ENCODE measurements at places on chromosomes 2 and 18. TPM values are rescaled to one million over a fixed set of nuclear protein-coding genes. Genes with fewer than 3 reads are reported as not detected.
A peak's percentile ranks its signal among the peaks of the same experiment; 100 is the strongest.

DNA sequence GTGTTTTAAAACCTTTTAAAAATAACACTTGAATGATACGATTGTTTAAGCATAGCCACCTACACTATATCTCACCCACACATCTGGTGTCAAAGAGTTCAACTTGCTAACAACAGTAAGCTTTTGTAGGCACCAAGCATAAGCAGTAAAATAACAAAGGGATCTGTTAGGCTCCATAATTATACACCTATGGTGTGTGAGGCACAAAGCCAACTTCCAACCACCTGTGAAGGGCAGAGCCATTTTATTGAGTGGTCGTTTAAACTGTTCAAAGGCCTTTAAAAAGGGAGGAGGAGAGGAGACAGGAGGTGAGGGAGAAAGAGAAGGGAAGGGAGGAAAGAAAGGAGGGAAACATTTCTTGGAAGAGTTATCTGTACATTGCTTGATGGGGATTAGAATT is 27.9 kb downstream of the NEMP2 start:
- no peaks in the 10 kb centered on the region for H3K36me3 ChIP-seq
- H3K4me1 ChIP-seq = no peaks in the 10 kb centered on the region

DNA sequence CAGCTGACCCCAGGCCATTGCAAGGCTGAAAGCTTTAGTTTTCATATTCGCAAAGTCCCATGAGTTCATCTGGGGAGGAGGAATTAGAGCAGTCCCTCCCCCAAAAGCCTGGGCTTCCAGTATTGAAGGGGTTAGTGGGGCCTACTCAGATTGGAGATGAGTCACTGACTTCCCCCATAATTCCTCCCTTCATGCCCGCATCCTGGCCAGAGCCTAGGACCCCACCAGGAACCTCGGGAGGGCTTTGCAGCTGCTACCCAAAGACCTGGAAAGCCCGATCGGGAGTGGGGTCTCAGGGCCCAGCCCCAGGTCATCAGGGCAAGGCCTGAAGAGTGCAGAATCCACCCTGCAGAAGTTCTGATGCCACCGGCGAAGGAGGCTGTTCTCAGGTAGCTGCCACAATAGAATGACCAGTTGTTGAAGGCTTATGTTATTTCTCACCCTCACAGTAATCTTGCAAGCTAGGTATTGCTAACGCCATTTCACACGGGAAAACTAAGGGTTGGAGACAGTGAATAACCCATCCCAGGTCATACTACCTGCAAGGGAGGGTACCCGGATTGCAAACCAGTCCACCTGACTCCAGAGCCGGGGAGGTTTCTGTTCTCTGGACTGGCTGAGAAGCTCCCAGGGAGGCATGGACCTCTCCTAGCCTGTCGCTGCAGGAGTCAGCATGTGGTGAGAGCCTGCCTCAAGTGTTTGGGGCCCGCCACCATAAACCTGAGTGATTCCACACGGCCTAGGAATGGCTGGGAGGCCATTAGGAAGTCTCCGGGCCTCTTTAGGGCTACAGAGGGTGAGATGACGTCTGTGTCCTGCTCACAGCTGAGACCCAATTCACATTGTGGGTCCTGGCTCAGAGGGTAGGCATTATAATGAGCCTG is 5.8 kb upstream of the ARID5A start:
- no peaks in the 10 kb centered on the region for H3K36me3 ChIP-seq
- DNase-seq = no peak
- H3K27ac ChIP-seq = no peak overlapping the region

- H3K4me1 ChIP-seq = no peaks in the 10 kb centered on the region
- H3K27me3 ChIP-seq = no peaks in the 10 kb centered on the region
- no peak for DNase-seq
- no peak overlapping the region for H3K4me3 ChIP-seq
- H3K36me3 ChIP-seq = no peaks in the 10 kb centered on the region
Measured at GRCh38 chr2:147173189-147173581, 671.6 kb upstream of the ACVR2A start.

LINC00305 gene
- not detected for total RNA-seq

DNA sequence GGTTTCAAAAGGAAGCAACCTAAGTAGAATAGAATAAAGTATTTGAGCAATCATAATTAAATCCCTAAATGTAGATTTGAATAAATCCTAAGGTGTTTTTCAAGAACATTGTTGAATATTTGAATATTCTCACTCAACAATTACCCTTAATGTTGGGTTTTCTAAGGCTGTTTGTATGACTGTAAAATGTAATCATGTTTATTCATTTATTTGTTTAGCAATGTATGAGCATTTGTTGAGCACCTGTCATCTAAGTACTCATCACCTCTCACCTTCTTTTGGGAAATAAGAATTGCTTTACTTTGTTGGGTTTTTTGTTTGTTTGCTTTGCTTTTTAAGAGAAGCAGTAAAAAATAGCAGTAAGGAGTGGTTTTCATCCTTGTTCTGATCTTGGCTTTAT is 66.0 kb downstream of the MAPRE2 start:
- H3K36me3 ChIP-seq = no peaks in the 10 kb centered on the region
- no peaks in the 10 kb centered on the region for H3K27me3 ChIP-seq
- peaks cover 4% of the 10 kb centered on the region for H3K4me1 ChIP-seq
- DNase-seq = no peak
- H3K4me3 ChIP-seq = no peak overlapping the region

LRRC30 gene
- total RNA-seq = not detected

SGO2 gene
- total RNA-seq = 25.1 TPM

DNA sequence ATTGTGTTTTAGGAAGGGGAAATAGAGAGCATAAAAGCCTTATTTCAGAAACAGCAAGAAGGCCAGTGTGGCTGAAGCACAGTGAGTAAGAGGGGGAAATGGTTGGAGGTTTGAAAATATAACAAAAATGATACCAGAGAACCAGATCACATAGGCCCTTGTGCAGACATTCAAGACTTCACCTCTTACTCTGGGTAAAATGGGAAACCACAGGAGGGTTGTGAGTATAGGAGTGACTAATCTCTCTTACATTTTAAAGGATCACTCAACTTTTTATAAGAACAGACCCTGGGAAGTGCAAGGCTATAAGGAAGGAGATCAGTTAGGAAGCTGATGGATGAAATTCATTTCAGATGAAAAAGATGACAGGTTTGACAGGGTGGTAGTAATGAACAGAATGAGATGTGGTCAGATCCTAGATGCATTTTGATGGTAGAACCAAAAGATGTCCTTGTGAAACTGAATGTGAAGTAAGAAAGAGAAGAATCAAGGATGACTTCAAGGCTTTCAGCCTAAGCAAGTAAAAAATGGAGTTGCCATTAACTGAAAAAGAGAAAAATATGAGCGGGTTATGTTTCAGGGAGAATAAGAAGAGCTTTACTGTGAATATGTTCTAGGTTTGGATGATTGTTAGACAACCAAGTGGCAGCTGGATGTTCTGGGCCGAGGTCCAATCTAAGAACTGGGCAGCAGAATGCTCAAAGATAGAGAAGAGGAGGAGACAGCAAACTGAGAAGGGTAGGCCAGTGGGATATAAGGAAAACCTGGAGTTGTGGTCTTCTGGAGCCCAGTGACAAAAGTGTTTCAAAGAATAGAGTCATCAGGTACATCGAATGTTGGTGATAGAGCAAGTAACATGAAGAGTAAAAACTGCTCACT is 65.1 kb downstream of the USP40 start:
- H3K4me1 ChIP-seq = no peaks in the 10 kb centered on the region
- DNase-seq = no peak
- H3K4me3 ChIP-seq = no peak overlapping the region
- no peaks in the 10 kb centered on the region for H3K36me3 ChIP-seq
- H3K27ac ChIP-seq = no peak overlapping the region

NYAP2 gene
- 0.25 TPM for total RNA-seq

DNA sequence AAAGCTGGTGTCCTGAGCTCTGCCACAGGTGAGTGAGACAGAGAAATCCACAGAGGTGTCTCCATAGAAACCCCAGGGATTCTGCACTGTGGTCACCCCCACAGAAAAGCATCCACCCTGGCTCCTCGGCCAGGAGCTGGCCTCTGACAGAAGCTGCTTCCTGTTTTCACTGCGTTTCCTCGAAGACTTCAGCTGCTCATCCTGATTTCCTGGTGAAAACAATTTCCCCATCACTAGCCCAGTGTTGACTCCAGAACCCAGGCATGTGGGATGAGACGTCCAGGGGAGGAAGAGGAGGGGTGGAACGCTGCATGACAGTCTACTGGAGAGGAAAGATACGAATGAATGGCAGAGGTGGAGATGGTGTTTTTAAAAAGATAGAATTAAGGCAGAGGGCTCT is 60.3 kb upstream of the GPR45 start:
- no peaks in the 10 kb centered on the region for H3K27me3 ChIP-seq
- no peak overlapping the region for H3K4me3 ChIP-seq
- DNase-seq = no peak
- H3K36me3 ChIP-seq = no peaks in the 10 kb centered on the region
- no peak overlapping the region for H3K27ac ChIP-seq

- H3K4me1 ChIP-seq = no peaks in the 10 kb centered on the region
- H3K27ac ChIP-seq = no peak overlapping the region
- no peak for DNase-seq
Measured at GRCh38 chr18:62732617-62733016, 17.3 kb downstream of the PHLPP1 start.

SIX3 gene
- 0.19 TPM for total RNA-seq

- H3K36me3 ChIP-seq = no peaks in the 10 kb centered on the region
- no peak for DNase-seq
- peaks cover 1% of the 10 kb centered on the region for H3K4me1 ChIP-seq
- H3K4me3 ChIP-seq = no peak overlapping the region
- no peaks in the 10 kb centered on the region for H3K27me3 ChIP-seq
- H3K27ac ChIP-seq = no peak overlapping the region
Measured at GRCh38 chr2:28155627-28156026, 237.0 kb upstream of the FOSL2 start.

- H3K27ac ChIP-seq = peak overlapping the region; percentile 67
- H3K36me3 ChIP-seq = no peaks in the 10 kb centered on the region
- peak; percentile 58 for DNase-seq
- H3K4me3 ChIP-seq = peak overlapping the region; percentile 7
Measured at GRCh38 chr2:177295484-177295883, 31.0 kb upstream of the NFE2L2 start.

GRCh38 chr2:159410276-159410675 is 123.8 kb upstream of the WDSUB1 start:
- no peak overlapping the region for H3K4me3 ChIP-seq
- no peaks in the 10 kb centered on the region for H3K36me3 ChIP-seq

GRCh38 chr18:79988451-79989194 is at the start of gene TXNL4A:
Gene TXNL4A, minus strand, starts transcription at chr18:79988563. Its CDS starts 171 bp downstream, at chr18:79988392.
- H3K4me1 ChIP-seq = peaks cover 3% of the 10 kb centered on the region
- no peaks in the 10 kb centered on the region for H3K36me3 ChIP-seq
- H3K27ac ChIP-seq = peak within 1 kb of the TSS; percentile 97
- no peaks in the 10 kb centered on the region for H3K27me3 ChIP-seq

GRCh38 chr2:65790676-65790935 is 358.2 kb upstream of the SPRED2 start:
- DNase-seq = no peak
- no peaks in the 10 kb centered on the region for H3K4me1 ChIP-seq
- peak overlapping the region; percentile 31 for H3K4me3 ChIP-seq
- no peaks in the 10 kb centered on the region for H3K36me3 ChIP-seq

CXCR1 gene
- not detected for total RNA-seq

DNA sequence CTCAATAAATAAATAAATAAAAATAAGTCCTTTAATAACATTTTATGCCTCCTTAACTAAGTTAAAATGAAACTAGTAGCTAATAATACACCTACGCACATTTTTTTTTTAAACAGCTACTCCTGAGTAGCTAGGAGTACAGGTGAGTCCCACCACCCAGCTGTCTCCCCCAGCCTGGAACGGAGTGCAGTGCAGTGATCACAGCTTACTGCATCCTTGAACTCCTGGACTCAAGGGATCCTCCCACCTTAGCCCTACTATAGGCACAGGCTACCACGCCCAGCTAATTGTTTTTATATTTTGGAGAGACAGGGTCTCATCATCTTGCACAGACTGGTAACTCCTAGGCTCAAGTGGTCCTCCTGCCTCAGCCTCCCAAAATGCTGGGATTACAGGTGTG is 28.4 kb downstream of the YWHAQ start:
- no peaks in the 10 kb centered on the region for H3K27me3 ChIP-seq
- no peak for DNase-seq
- H3K4me1 ChIP-seq = no peaks in the 10 kb centered on the region
- no peaks in the 10 kb centered on the region for H3K36me3 ChIP-seq
- no peak overlapping the region for H3K4me3 ChIP-seq

BCL11A gene
- 4.1 TPM for total RNA-seq

UGT1A1 gene
- 0.24 TPM for total RNA-seq

DNA sequence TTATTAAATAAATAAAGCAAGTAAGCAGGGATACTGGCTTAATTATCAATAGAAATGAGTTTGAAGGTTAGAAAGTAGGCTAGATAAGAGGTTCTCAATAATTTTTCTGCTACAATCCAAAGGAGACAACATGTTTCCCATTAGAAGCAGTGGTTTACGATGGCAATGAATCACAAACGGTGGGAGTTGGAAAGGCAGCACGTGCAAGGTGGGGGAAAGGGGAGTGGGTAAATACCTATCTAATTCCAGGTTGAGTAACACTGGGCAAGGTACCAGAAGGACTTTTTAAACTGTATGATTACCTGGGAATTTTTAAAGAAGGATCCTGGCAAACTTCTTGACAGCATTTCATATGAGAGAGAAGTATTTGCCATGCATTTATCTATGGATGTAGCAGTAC is 289.9 kb downstream of the NBAS start:
- H3K4me3 ChIP-seq = no peak overlapping the region
- H3K27me3 ChIP-seq = no peaks in the 10 kb centered on the region
- DNase-seq = no peak
- no peaks in the 10 kb centered on the region for H3K36me3 ChIP-seq
- no peak overlapping the region for H3K27ac ChIP-seq

GRCh38 chr2:59484673-59485072 is 1068.8 kb downstream of the BCL11A start:
- H3K27me3 ChIP-seq = no peaks in the 10 kb centered on the region
- DNase-seq = no peak
- no peak overlapping the region for H3K27ac ChIP-seq
- no peaks in the 10 kb centered on the region for H3K4me1 ChIP-seq
- no peak overlapping the region for H3K4me3 ChIP-seq
- H3K36me3 ChIP-seq = no peaks in the 10 kb centered on the region

CCDC148 gene
- total RNA-seq = 2.3 TPM

IHH gene
- total RNA-seq = 0.39 TPM

DNA sequence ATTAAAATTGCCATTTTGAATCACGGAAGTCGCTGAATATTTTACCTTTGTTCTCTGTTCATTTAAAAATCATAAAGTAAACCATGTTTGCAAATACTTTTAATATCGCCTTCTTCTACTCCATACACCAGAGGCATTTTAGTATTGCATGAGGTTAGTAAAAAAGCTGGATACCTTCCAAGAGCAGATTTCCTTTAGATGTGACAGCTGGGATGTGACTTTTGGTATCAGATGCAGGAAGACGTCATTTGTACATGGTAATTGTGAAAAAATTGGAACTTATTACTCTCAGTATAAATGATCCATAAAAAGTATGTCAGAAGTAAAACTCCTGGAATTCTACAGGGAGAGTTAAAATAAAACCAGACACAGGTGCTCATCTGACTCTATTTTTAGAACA is 89.5 kb downstream of the SLC4A10 start:
- H3K4me3 ChIP-seq = no peak overlapping the region
- DNase-seq = no peak
- no peaks in the 10 kb centered on the region for H3K4me1 ChIP-seq
- H3K36me3 ChIP-seq = no peaks in the 10 kb centered on the region

All from testis (tissue), 5 donors.